CD4-positive, alpha-beta T cell (primary cell): ENCODE measurements at places on chromosomes 1 and 21.

DNA sequence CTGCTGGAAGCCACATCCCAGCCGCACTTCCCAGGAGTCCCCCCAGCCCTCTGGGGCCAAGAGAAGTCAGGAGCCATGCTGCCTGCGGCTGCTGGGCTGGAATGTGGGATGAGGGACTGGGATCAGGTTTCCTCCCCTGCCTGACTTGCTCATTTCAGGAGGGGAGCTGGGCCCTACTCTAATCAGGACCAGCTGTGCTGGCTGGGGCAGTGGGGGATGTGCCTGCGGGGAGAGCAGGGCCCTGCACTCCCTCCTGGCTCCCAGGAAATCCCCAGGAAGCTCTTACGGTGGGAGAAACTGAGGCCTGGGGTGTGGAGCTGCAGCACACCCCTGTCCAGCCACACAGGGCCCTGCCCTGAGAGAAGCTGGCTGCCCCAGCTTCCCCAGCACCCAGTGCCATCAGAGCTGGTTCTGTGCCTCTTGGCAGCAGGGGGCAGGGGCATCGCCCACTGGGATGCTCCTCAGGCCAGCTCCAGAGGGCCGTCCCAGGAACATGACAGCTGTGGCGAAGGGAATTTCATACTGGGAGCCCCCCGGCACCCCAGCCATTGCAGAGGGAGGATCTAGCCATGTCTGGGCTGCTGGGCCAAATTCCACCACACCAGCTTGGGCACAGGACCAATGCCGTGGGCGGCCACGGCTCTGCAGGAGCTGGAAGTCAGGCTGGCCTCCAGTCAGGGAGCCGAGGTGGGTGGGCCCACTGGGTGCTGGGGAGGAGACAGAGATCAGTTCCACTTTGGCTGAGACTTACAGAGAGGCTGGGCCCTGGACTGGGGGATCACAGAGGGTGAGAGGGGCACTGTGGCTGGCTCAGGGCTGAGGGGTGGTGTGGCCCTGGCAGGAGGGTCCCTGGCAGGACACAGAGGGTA lies 21.3 kb upstream of the PRSS38 start:
- DNase-seq, result no peak

GRCh38 chr1:41789661-41790330 lies 128.9 kb downstream of the HIVEP3 start:
- DNase-seq, result no peak

- DNase-seq, result no peak
Measured at GRCh38 chr1:80155371-80155770, 1148.8 kb upstream of the ADGRL4 start.

GRCh38 chr1:98704474-98704873 lies 43.0 kb downstream of the SNX7 start:
- no peak for DNase-seq

DNA sequence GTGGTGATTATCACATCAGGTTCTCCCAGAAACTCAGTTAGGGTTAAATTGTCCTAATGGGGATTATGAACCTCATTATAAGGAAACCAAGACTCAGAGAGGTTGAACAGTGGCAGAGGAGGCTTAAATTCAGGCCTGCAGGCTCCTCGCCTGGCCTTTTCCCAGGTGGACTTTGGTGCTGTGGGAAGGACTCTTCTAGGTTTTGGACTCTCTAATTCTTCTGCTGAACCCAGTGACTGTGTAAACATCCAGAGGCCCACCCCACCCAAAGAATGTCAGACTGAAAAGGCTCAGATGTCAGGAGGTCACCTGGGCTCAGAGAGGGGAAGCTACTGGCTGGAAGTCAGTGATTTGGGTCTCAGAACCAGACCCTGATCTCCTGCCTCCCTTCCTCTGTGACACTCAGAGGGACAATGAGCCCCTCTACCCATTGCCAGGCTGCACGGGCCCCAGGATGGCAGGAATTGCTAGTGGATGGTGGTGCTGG lies 2.5 kb downstream of the ZNF362 start:
- DNase-seq, result no peak

GRCh38 chr1:185062710-185063370 lies 17.5 kb downstream of the RNF2 start:
- DNase-seq, result no peak

DNA sequence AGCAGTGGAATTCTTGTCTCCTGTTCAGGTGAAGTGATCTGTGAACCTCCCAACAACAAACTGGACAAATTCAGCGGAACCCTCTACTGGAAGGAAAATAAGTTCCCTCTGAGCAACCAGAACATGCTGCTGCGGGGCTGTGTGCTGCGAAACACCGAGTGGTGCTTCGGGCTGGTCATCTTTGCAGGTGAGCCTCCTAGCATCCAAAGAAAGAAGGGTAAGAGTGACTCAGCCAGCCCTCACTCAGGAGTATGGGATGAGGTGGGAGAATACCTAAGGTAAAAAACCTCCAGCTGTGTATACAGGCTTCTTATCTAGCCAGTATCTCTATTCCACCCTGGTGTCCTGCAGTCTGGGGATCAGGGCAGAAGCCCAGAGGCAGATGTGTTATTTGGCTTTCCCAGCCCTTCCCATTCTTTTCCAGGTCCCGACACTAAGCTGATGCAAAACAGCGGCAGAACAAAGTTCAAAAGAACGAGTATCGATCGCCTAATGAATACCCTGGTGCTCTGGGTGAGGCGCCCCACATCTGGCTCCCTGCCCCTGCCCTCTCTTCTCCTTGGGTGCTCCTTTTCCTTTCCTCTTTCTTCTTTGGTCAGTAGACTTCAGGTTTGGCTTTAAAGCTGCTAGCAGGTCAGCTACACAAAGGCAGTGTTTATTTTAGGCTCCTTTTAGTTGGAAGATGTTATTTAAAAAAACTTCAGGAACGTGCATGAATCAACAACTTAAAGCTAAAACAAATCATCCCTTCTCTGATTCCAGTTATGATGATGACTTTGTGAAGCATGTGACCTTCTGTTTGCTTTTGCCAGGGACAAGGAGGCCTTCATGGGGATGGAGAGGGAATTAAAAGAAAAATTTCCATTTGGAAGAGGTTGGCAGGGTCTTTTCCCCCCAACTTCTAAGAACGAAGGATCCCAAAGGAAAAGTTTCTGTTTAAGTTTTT lies 9.0 kb downstream of the ATP8B2 start:
- DNase-seq, result no peak
